Body of pancreas (tissue), 4 donors: ENCODE measurements at places on chromosomes 3 and 15. TPM values are rescaled to one million over a fixed set of nuclear protein-coding genes. Genes with fewer than 3 reads are reported as not detected.

Gene PTPRG
- 23.9 TPM for total RNA-seq

DNA sequence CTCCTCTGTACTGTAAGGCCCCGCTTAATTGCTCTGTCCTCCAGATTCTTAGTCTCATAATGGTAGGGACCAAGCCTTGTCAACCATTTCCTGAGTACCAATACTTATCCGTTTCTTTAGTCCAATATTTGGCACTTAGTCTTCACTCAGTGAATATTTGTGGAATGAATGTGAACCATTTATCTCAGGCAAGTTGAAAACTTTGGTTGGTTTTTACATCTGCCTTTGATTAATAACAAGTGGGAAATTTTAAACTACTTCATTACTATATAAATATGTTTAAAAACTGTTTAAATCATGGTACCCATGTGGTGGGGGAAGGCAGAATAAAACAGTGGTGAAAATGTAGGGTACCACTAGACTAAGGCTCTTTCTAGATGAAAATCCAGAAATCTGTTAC, 15.2 kb downstream of the CA12 start:
- H3K4me3 ChIP-seq = no peak overlapping the region
- H3K36me3 ChIP-seq = no peaks in the 10 kb centered on the region
- H3K27ac ChIP-seq = peak overlapping the region; percentile 90
- no peaks in the 10 kb centered on the region for H3K27me3 ChIP-seq

- no peaks in the 10 kb centered on the region for H3K4me1 ChIP-seq
- no peak overlapping the region for H3K27ac ChIP-seq
- DNase-seq = no peak
- H3K4me3 ChIP-seq = no peak overlapping the region
- no peaks in the 10 kb centered on the region for H3K36me3 ChIP-seq
- no peaks in the 10 kb centered on the region for H3K27me3 ChIP-seq
These were observed 209.5 kb upstream of the TRIM42 start for GRCh38 chr3:140468407-140468806.

- DNase-seq = no peak
- H3K27me3 ChIP-seq = no peaks in the 10 kb centered on the region
- H3K27ac ChIP-seq = no peak overlapping the region
- H3K36me3 ChIP-seq = no peaks in the 10 kb centered on the region
- H3K4me3 ChIP-seq = no peak overlapping the region
These were observed 10.9 kb downstream of the CTDSPL start for GRCh38 chr3:37872413-37873160.

GRCh38 chr3:60809857-60810610, 441.2 kb downstream of the FHIT start:
- no peak overlapping the region for H3K27ac ChIP-seq
- peaks cover 5% of the 10 kb centered on the region for H3K4me1 ChIP-seq
- no peak for DNase-seq
- no peaks in the 10 kb centered on the region for H3K36me3 ChIP-seq
- H3K27me3 ChIP-seq = no peaks in the 10 kb centered on the region

Gene CNTN4
- total RNA-seq = 50.1 TPM

Gene SLC12A1
- total RNA-seq = not detected

DNA sequence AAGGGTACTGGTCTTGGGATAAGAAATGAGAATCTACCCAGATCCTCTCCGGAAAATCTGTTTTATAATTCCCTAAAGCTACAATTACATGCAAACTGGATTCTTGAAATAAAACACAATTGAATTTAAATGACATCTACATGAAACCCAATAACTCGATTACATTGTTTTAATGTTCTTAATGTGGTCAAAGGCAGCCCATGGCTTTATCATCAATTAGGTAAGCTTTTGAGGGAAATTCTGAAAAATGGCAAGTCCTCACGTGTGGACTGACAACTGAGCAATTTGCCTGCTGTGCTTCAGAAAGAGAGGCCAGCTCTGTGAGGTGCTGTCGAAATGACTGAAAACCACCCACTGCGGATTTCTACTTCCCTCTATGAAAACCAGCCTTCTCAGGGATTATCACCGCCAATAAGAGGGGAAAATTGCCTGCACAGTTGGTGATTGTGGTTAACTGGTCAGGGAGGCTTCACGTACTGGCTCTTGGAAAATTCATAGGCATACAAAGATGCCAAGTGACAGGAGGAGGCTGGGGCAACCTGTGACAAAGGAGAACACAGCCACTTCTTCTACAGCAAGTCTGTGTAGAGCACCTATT, 200.8 kb upstream of the SLCO3A1 start:
- no peak for DNase-seq
- no peak overlapping the region for H3K4me3 ChIP-seq
- H3K27me3 ChIP-seq = no peaks in the 10 kb centered on the region
- H3K36me3 ChIP-seq = no peaks in the 10 kb centered on the region
- no peaks in the 10 kb centered on the region for H3K4me1 ChIP-seq

Gene PLCL2
- 13.7 TPM for total RNA-seq

- no peaks in the 10 kb centered on the region for H3K27me3 ChIP-seq
- H3K27ac ChIP-seq = no peak overlapping the region
- no peak overlapping the region for H3K4me3 ChIP-seq
- no peaks in the 10 kb centered on the region for H3K4me1 ChIP-seq
- DNase-seq = no peak
- no peaks in the 10 kb centered on the region for H3K36me3 ChIP-seq
These were observed 25.9 kb downstream of the ETFA start for GRCh38 chr15:76285241-76285825.

GRCh38 chr3:72129501-72130094, 344.6 kb upstream of the PROK2 start:
- H3K4me1 ChIP-seq = peaks cover 13% of the 10 kb centered on the region
- H3K36me3 ChIP-seq = no peaks in the 10 kb centered on the region
- no peak overlapping the region for H3K27ac ChIP-seq

Gene NTRK3
- 5.2 TPM for total RNA-seq

Gene ATRIP
- total RNA-seq = 2.6 TPM

Gene GJD2
- 2.3 TPM for total RNA-seq

Gene DUOXA2
- total RNA-seq = not detected

DNA sequence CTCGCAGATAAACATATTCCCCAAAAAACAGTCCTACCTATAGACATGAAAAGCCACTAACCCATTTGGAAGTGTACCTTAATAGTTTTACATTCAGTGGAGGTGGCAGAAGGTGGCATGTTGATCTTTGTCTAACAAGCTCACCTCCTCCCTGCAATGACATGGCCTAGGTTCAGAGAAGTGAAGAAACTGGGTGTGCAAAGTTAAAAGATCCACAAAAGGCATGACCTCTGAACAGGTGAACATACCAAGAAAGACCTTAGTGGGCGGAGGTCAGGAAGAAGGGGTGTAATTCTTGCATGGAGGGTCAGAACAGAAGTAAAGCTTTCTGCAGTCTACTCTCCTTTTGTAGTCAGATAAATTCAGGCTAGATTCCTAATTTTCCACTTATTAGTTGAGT, 822 bp downstream of the MRPL3 start:
- peaks cover 12% of the 10 kb centered on the region for H3K36me3 ChIP-seq
- H3K27ac ChIP-seq = no peak overlapping the region
- peak overlapping the region; percentile 99 for H3K4me3 ChIP-seq
- no peaks in the 10 kb centered on the region for H3K27me3 ChIP-seq
- no peak for DNase-seq

DNA sequence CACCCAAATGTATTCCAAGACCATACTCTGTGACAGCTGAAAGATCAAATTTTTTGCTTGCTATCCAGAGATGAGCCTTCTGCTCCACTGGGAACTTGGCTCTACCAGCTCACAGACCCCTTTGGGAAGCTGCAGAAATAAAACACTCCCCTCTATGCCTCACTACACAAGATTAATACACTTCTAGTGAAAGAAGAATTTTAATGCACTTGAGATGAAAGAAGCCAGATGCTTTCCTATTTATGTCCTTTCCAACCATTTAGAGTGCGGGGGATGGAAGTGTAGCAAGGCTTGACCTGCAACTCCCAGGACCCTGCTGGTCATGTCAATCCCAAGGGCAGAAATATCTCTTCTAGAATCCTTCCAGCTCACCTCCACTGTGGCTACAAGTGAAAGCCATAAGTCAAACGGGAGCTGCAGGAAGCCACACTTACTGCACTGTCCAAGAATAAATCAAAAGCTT, 34.7 kb downstream of the ANXA2 start:
- no peak overlapping the region for H3K4me3 ChIP-seq
- H3K27ac ChIP-seq = no peak overlapping the region
- H3K36me3 ChIP-seq = peaks cover 9% of the 10 kb centered on the region
- no peak for DNase-seq
- H3K27me3 ChIP-seq = no peaks in the 10 kb centered on the region

Gene CRYGS
- total RNA-seq = 5.9 TPM

- H3K27ac ChIP-seq = peak overlapping the region; percentile 98
- peaks cover 22% of the 10 kb centered on the region for H3K4me1 ChIP-seq
- H3K36me3 ChIP-seq = no peaks in the 10 kb centered on the region
- peak; percentile 73 for DNase-seq
- H3K4me3 ChIP-seq = peak overlapping the region; percentile 68
These were observed 810 bp upstream of the THRB start for GRCh38 chr3:24495326-24495994.

Gene TMEM87A
- 36.6 TPM for total RNA-seq

Gene GXYLT2
- total RNA-seq = 5.2 TPM

DNA sequence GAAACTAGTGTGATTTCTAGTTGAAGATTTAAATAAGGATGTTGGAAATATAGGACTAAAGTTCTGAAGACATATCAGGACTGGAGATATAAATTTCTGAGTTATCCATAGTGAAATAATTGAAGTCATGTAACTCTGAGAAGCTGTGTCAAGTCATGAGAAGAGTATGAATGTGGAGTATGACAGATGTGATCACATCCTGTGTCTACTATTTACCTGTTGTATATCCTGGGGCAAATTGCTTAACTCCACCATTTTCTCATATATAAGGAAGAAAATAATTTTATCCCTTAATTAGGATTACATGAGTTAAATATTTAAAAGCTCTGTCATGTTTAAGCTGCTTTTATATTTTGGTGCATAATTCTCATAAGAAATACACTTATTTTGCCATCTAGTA, 350.3 kb downstream of the ZBTB20 start:
- H3K36me3 ChIP-seq = no peaks in the 10 kb centered on the region
- H3K27ac ChIP-seq = no peak overlapping the region
- H3K4me1 ChIP-seq = peaks cover 16% of the 10 kb centered on the region
- H3K4me3 ChIP-seq = no peak overlapping the region
- H3K27me3 ChIP-seq = no peaks in the 10 kb centered on the region

GRCh38 chr15:37628507-37628906, 305.9 kb upstream of the TMCO5A start:
- no peaks in the 10 kb centered on the region for H3K36me3 ChIP-seq
- no peak for DNase-seq
- H3K27me3 ChIP-seq = no peaks in the 10 kb centered on the region

- no peak for DNase-seq
- no peaks in the 10 kb centered on the region for H3K36me3 ChIP-seq
These were observed 257.7 kb downstream of the VGLL3 start for GRCh38 chr3:86733257-86733656.
